GM23248 (cell line): ENCODE measurements at places on chromosomes 3 and 15. TPM values are rescaled to one million over a fixed set of nuclear protein-coding genes. Genes with fewer than 3 reads are reported as not detected.

TMCO5A gene
- total RNA-seq: not detected in 2 replicates

ZMYND10 gene
- total RNA-seq: 1.5 TPM in 1 of 2 replicates, not detected in the other

GRCh38 chr3:160566499-160566898, 1.1 kb upstream of the KPNA4 start:
- no peak for DNase-seq

GRCh38 chr15:63369781-63370180, 11.9 kb downstream of the CA12 start:
- peak; percentile 61 for DNase-seq

GRCh38 chr3:170493712-170494182, 75.1 kb downstream of the CLDN11 start:
- DNase-seq: peak; percentile 76

DNA sequence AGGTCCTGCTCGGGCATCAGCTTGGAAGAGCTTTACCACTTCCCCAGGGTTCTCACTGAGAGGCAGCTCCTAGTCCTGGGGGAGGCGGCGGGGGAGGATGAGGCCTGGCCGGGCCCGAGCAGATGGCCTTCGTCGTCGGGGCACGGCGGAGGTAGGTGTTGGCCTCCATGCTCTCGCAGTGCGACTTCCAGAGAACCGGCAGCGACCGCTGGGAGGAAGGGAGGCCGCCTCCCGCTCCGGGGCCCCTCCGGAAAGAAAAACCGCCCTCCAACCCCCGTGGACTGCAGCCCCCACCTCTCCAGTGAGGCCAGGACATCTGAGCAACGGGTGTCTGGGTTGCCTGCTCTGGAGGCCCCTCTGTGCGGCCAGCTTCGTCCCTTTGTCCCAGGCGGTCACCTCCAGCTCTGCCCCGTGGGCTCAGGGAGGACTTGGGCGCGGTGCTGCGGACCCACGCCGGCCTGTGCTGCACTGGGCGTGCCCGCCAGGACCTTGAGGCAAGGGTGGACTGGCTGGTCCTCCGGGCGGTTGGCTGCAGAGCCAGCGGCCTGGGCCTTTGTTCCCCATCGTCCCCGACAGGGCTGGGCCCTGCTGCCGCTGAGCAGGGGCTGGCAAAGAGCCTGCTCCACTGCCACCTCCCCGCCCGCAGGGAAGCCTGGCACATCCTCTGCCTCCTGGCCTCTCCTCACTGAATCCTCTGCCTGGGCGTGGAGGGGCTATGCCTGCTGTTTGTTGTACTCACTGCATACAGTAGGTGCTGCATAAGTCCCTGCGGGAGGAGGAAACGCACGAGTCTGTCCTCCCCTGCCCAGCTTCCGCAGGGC, 13.6 kb upstream of the GP9 start:
- no peak for DNase-seq

DNA sequence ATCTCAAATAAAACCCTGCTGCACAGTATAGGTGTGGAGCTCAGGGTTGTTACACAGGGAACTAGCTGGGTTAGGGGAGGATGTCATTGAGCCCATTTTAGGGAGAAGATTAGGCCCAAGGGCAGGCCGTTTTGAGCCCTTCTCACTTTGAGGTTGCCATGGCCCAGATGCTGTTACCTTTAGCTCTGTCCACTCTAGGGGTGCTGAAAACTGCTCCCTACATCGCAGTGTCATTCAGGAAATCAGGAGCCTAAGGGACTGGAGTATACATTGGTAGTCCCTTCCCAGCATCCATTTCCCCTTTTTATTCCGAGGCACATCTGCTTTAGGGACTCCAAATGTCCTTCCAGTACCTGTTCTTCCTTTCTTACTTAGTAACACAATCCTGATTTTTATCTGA, 79.0 kb upstream of the SELENOK start:
- no peak for DNase-seq

DNA sequence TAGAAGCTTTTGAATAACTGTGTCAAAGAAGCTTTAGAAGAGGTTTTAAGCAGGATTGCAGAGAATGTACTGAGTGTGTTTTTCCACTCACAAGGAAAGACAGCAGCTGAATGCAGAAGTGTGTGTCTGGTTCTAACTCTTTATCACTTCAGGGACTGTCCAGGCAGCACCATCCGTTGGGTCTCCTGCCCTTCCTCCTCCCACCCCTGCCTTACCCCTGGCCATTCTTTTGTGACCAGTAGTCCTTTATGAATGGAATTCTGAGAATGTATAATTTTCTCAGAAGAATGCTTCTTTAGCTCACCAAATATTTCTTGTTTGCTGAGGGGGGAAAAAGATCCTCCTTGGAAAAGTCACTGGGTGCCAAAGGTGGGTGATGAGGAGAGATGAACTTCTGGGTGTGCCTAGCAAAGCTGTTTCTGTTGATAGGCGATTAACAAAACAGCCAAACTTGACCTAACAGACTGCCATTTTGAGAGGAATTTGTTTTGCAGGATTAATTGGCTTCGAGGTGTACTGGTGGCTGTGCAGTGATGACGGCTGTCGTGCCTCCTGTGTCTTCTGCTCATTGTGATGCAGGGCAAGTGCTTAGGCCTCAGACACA, 70.9 kb downstream of the IGF1R start:
- DNase-seq: peak; percentile 18

GRCh38 chr3:195870442-195870841, 37.9 kb downstream of the TNK2 start:
- peak; percentile 44 for DNase-seq
